ENCODE measurements at places on chromosomes 13 and 19. TPM values are rescaled to one million over a fixed set of nuclear protein-coding genes. Genes with fewer than 3 reads are reported as not detected.

- DNase-seq = no peak
Observed at GRCh38 chr19:7830272-7830771, 304 bp downstream of the EVI5L start.

DNA sequence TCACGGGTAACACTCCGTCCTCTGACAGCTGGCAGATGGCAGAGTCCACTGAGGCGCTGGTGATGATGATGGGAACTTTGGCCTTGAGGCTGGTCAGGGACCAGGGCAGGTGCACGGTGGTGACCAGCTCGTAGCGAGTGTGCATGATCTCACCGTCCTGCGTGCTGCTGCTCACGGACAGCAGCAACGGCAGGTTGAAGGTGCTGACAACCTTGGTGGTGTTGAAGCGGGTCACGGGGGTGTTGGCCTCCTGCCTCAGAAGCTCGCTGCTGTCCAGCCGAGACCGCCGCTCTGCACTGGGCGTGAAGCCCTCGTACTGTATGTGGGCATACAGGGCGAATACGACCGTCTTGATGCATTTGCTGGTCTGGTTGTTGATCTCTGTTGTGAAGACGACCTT, 11.6 kb downstream of the ARRDC5 start:
- DNase-seq = no peak

DNA sequence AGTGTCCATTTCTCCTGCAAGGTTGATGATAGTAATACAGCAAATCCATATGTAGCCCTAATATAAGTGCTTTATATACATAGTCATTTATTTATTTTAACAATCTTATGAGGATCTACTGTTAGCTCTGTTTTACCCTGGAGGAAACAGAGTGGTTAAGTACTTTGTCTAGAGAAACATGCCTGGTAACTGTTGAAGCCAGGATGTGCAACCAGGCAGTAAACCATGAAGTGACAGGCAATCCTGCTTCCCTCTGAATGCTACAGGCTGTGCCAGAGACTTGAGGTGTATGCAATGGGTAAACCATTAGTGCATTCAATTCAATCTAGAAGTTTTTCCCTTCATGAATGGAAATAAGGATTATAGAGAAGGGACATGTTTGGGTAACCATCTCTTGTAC, 911.0 kb downstream of the PCDH17 start:
- DNase-seq = no peak

- DNase-seq = peak; percentile 51
Observed at GRCh38 chr19:18435842-18436670, 1.9 kb downstream of the ISYNA1 start.

GRCh38 chr19:1154731-1155351, 19.2 kb downstream of the SBNO2 start:
- no peak for DNase-seq

- no peak for DNase-seq
Observed at GRCh38 chr13:66689037-66689619, 541.0 kb downstream of the PCDH9 start.

- DNase-seq = no peak
Observed at GRCh38 chr13:40920826-40921225, 98.3 kb downstream of the ELF1 start.

DNA sequence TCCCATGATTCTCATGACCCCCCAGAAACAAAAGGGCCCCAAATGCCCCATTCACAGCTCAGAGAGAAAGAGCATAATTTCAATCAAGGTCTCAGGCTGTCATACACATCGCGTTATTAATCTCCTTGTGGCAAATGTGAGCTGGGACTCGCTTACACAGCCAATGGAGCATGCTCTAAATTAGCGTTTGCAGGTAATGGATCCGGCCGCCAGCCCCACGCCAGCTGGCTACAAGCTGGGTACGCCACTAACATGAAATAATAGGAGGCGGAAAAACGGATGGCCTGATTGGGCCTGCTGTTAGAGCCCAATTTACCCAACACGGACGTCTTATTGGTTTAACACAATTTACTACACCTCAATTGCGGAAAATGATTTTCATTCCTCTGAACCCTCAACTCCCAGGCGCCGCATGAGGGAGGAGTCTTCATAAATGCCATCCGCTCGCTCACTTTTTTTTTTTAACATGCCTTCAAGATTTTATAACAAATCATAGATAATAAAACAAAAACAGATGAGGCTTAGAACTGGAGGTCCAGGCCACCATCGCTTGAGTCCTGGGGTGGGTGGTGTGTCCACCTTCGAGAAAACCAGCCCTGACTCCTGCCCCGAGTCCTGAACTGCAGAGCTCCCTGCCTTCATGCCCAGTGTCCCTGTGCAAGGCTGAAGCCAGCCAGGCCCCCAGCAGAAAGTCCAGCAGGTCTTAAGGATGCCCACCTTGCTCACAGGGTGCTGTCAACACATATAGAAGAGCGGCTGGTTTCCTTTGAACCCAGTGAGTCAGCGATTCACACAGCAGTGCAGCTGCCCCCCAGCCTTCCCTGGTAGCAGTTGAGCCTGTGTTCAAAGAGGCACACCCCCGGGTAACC, 62.1 kb downstream of the PEPD start:
- peak; percentile 31 for DNase-seq

The INAFM1 gene
- 8.9 TPM for total RNA-seq

The ZNF699 gene
- 6.4 TPM for total RNA-seq

The P2RY11 gene
- 9.0 TPM for total RNA-seq

The DYRK1B gene
- 21.8 TPM for total RNA-seq
